ENCODE measurements at places on chromosomes 5 and 9. TPM values are rescaled to one million over a fixed set of nuclear protein-coding genes. Genes with fewer than 3 reads are reported as not detected.

SLC45A2 gene
- not detected for total RNA-seq

GRCh38 chr5:1431021-1431811 lies 14.0 kb downstream of the SLC6A3 start:
- H3K4me1 ChIP-seq = no peaks in the 10 kb centered on the region
- H3K27me3 ChIP-seq = no peaks in the 10 kb centered on the region
- no peak for DNase-seq
- H3K4me3 ChIP-seq = no peak overlapping the region
- H3K27ac ChIP-seq = no peak overlapping the region

DNA sequence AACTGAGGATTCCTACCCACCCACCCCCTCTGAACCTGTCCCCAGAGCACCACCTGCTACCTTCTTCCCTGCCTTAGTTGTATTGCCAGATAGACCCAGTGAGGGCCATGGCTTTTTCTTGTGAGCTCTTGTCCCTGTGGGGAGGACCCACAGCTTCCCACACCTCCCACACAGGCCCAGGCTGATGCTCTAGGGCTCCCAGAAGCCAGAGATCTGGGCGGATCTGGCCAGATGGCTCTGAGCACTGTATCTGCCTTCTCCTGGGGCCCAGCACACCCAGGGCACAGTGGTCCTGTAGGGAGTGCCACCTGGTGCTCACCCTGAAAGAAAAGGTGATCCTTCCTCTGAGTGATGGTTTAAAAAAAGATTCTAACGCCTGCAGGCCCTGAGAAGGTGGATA lies 131.7 kb downstream of the DAB2IP start:
- no peaks in the 10 kb centered on the region for H3K27me3 ChIP-seq
- no peak overlapping the region for H3K27ac ChIP-seq
- no peak for DNase-seq
- H3K4me3 ChIP-seq = no peak overlapping the region
- H3K4me1 ChIP-seq = no peaks in the 10 kb centered on the region

DNA sequence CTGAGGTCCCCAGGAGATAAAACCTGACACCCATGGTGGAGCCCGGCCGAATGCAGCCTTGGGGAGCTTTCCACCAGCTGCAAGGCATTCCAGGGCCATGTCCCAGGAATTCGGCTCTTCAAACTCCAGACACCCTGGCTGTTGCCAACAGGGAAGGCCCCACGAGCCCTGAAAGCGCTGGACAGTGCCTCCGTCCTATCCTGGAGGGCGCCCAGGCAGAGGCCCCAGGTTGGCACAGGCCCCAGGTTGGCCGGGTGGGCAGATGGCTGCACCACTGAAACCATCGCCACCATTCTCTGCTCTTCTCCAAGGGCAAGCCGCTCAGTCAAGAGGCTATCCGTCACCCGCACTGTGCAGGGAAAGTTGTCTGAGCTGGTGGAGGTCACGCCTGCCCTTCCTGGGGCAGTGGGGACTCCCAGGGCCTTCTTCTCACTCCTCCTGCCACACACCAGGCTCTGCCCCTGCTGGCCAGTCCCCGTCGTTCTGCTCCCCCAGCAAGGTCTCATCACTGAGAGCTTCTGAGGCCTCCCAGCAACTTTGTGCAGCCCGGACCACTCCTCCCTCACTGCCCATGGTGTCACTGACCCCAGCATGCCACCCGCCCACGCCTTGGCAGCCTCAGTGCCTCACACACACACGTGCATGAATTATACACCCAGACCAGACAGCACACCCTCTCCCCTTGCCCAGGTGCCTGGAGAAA lies 21.2 kb downstream of the SLC6A3 start:
- H3K27me3 ChIP-seq = no peaks in the 10 kb centered on the region
- no peaks in the 10 kb centered on the region for H3K4me1 ChIP-seq
- H3K4me3 ChIP-seq = no peak overlapping the region
- no peak overlapping the region for H3K27ac ChIP-seq
- H3K36me3 ChIP-seq = no peaks in the 10 kb centered on the region
- DNase-seq = no peak

- no peaks in the 10 kb centered on the region for H3K36me3 ChIP-seq
- DNase-seq = no peak
- H3K27me3 ChIP-seq = no peaks in the 10 kb centered on the region
Observed at GRCh38 chr5:157997991-157998504, 139.1 kb upstream of the CLINT1 start.

DNA sequence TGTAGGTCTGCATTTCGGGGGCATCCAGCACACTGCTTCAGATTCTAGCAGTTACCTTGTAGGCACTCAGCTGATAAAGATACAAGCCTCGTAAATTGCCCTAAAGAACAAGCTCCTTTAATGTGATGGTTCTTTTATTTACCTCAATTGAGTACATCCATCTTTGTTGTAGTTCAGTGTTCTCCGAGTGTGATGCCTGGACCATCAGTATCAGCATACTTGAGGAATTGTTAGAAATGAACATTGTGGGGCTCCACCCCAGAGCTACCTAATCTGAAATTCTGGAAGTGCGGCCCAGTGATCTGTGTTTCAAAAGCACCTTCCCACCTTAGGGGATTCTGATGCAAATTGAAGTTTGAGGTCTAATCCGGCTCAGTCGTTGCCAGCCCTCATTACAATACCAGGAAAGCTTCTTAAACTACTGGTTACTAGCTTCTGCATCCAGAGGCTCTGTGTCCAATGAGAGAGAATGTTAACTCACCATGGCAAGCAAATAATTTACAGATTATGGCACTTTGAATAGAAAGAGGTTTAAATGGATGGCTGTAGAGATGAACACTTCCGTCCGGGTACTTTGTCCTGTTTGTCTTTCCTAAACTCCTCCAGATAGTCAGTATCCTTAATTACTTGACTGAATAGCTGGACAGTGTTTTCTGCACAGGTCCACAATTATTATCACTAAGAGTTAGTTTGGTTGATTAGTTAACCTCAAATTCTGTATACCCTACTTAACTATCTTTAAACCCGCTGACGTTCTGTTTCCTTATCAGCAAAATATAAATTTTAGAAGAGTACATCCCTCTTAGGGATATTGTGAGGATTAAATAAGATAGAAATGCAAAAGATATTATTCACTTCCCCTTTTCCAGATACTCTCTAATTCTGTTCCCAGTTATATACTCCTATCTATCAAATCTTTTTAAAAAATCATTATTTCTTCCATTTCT lies 47.9 kb downstream of the RAI14 start:
- no peaks in the 10 kb centered on the region for H3K36me3 ChIP-seq
- no peak for DNase-seq
- H3K4me3 ChIP-seq = no peak overlapping the region
- peaks cover 10% of the 10 kb centered on the region for H3K4me1 ChIP-seq
- no peaks in the 10 kb centered on the region for H3K27me3 ChIP-seq

IL3 gene
- total RNA-seq = not detected

GRCh38 chr9:91840469-91840868 lies 109.6 kb downstream of the ROR2 start:
- no peak overlapping the region for H3K4me3 ChIP-seq
- no peaks in the 10 kb centered on the region for H3K36me3 ChIP-seq
- no peaks in the 10 kb centered on the region for H3K27me3 ChIP-seq
- DNase-seq = no peak
- H3K4me1 ChIP-seq = peaks cover 18% of the 10 kb centered on the region

DNA sequence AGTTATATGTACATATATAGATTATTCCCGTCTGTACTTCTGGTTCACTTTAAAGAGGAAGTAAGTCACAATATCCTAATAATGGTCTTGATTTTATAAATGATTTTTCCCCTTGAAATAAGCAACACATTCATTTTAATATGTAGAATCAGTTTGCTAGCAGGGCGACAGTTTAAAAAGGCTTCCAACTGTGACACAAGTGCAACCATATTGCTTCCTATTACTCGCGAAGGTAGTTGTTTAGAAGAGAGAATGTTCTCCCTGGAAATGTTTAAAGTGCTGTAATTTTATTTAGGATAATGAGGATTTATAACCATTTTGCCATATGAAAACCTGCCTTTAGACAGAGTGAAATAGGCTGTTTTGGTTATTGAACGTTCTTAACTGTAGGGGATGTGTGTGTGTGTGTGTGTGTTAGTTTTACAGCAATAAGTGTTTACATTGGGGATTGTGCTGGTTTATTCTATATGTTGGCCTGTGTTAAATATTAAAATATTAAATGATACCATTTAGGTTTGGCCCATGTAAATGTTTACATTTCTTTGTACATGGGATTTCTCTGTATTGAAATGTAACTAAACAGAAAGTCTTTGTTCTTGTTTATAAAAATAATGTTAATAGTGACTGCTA lies 138.3 kb downstream of the PBX3 start:
- H3K4me1 ChIP-seq = no peaks in the 10 kb centered on the region
- no peak overlapping the region for H3K4me3 ChIP-seq
- no peak overlapping the region for H3K27ac ChIP-seq
- H3K27me3 ChIP-seq = no peaks in the 10 kb centered on the region
- no peaks in the 10 kb centered on the region for H3K36me3 ChIP-seq

MRRF gene
- 88.6 TPM for total RNA-seq

DNA sequence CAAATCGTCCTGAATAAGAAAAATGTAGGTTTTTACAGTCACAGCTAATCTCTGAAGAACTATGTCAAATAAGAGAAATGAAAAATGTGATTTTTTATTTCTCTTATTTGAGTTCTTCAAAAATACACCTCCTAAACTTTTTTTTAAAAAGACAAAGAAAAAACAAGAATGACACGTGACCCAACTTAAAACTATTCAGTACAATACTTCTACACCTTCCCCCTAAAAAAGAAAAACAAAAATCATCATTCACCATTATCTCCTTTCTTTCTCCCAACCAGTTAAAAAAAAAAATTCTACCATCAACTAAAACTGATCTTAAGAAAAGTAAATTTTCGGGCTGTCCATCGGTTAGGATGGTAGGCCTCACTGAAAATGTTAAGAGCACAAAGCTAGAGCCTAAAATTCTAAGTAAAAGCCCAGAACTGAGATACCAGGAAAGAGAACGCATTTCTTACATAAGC lies 2.1 kb downstream of the RNF145 start:
- no peaks in the 10 kb centered on the region for H3K36me3 ChIP-seq
- H3K4me1 ChIP-seq = peaks cover 35% of the 10 kb centered on the region
- DNase-seq = no peak
- H3K27ac ChIP-seq = peak overlapping the region; percentile 75
- H3K4me3 ChIP-seq = peak overlapping the region; percentile 89

RNF183 gene
- 0.12 TPM for total RNA-seq

DNA sequence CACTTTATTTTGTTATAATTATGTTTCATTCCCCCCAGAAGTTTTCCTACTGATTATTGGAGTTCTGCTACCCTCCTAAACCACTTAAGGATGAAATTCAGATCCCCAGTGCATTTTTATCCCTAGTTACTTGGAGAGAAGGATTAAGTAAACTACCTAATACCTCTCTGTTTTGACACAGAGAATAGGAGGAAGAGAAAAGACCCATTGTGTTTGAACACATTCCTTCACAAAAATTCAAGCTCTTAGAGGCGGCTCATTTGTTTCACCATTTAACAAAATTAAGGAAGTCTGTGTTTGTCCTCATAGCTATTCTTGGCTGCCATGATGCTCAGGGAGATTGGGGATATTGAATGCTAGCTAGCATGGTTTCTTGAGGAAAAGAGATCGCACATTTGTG lies 492.6 kb downstream of the EBF1 start:
- no peaks in the 10 kb centered on the region for H3K36me3 ChIP-seq
- DNase-seq = no peak
- peaks cover 6% of the 10 kb centered on the region for H3K27me3 ChIP-seq
- no peak overlapping the region for H3K27ac ChIP-seq
- H3K4me3 ChIP-seq = no peak overlapping the region

GRCh38 chr9:91991721-91992341 lies 41.8 kb upstream of the ROR2 start:
- H3K27me3 ChIP-seq = peaks cover 3% of the 10 kb centered on the region
- no peaks in the 10 kb centered on the region for H3K4me1 ChIP-seq
- H3K36me3 ChIP-seq = no peaks in the 10 kb centered on the region

GRCh38 chr5:16857635-16858034 lies 78.5 kb downstream of the MYO10 start:
- H3K27ac ChIP-seq = no peak overlapping the region
- no peaks in the 10 kb centered on the region for H3K36me3 ChIP-seq
- H3K27me3 ChIP-seq = no peaks in the 10 kb centered on the region
- H3K4me1 ChIP-seq = peaks cover 6% of the 10 kb centered on the region

DNA sequence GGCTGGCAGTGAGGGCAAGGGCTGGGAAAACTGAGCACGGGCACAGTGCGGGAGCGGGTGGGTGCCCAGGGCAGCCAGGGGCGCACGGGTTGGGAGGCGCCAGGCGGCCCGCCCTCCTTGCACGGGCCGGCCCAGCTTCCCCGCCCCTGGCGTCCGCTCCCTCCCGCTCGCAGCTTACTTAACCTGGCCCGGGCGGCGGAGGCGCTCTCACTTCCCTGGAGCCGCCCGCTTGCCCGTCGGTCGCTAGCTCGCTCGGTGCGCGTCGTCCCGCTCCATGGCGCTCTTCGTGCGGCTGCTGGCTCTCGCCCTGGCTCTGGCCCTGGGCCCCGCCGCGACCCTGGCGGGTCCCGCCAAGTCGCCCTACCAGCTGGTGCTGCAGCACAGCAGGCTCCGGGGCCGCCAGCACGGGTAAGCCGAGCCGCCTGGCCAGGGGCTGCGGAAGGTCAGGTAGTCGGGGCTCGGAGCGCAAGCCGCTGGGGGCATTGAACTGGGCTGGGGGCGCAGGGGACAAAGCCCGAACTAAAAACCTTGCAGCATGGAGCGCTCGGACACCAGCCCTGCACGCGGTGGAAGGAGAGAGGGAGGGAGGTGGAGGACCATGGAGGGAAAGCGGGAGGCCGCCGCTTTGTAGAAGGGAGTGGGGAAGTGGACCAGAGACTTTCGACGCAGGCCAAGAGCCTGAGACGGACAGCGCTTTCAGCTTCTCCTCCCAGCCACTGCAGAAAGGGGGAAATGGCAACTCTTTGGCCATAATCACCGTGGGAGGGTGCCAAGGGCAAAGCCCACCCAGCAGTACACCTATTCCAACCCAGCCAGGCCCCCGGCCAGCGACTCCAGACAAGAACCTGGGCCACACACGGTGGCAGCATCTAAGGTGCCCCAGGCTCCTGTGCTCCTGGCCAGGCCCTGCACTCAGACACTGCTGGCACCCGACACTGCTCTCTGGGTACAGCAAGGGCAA lies at the start of gene TGFBI:
TSS of gene TGFBI (plus strand) at position 207 of the 961 bp plus-strand sequence. CDS start at position 275, 68 bp downstream.
- H3K27ac ChIP-seq = no peak within 1 kb of the TSS
- peaks cover 66% of the 10 kb centered on the region for H3K27me3 ChIP-seq
- no peak within 1 kb of the TSS for H3K4me3 ChIP-seq

DNA sequence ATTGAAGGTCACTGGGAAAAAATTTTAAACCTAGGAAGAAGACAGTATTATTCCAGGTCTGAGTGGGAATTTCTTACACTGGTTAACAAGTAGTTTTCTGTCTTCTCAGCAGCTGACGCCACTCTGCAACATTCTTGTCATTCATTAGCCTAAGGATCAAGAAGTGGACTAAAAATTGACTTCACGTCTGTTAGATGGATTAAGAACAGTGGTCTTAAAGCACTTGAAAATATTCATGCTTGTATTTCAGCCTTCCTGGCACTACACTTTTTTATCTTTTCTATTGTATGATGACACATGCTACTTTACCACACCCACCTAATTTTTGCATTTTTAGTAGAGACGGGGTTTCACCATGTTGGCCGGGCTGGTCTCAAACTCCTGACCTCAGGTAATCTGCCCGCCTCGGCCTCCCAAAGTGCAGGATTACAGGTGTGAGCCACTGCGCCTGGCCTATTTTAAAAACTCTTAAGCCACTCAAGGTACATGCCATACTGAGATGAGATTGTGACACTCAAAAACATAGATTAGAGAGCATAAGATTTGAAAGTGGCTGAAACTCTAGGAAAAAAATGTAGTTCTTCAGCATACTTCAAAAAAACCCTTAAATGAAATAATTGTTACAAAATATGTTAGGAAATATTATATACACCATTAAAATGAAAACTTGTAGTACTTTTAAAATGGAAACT lies 8.4 kb downstream of the MATR3 start:
- peaks cover 52% of the 10 kb centered on the region for H3K4me1 ChIP-seq
- H3K27ac ChIP-seq = no peak overlapping the region

HDAC3 gene
- total RNA-seq = 91.9 TPM

Data from HCT116 (cell line).